ENCODE measurements at places on chromosomes 4 and X. TPM values are rescaled to one million over a fixed set of nuclear protein-coding genes. Genes with fewer than 3 reads are reported as not detected.

FAM114A1 gene
- total RNA-seq, result 71.8 TPM

ETNPPL gene
- 1.7 TPM for total RNA-seq

HTRA3 gene
- 23.4 TPM for total RNA-seq

TIMP1 gene
- 38.1 TPM for total RNA-seq
